SW 1271 (cell line): ENCODE measurements at places on chromosomes 7 and 10.
A peak's percentile ranks its signal among the peaks of the same experiment; 100 is the strongest.

- no peak for DNase-seq
Observed at GRCh38 chr7:143410521-143411004, 1.9 kb upstream of the EPHA1 start.

- no peak for DNase-seq
Observed at GRCh38 chr7:7920056-7920455, 48.5 kb upstream of the GLCCI1 start.

DNA sequence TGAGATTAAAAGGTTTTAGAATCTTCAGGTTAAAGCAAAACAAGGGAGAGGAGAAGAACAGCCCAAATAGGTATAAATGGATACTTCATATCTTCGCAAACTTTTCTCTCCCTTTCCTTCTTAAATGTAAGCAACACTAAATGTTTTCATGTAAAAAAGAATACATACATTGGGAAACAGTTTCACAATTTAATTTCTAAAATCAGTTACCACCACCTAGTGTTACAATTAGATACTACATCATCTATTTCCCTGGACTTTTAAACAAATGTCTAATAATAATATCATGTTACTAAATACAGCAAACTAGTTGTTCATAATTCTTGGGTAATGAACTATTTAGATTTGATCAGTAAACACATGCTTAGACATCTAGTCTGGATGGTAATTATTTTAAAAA, 35.8 kb downstream of the MINDY3 start:
- DNase-seq: peak; percentile 16

DNA sequence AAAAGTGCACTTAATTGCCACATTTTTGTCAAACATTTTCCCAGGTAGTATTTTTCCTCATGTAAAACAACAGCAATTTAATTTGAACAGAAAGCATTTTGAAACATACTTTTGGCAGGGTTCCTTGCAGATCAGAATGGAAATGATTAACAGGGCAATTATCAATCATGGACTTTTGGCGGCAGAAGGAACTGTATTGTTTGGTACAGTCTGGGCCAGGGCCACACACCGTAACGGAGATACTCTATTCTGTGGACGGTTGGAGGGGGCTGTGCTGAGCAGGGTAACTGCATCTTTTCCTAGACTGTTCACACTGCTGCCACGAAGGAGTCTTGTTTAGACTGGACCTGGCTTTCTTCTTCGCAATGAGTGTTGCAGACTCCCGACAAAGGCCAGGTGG, 62.3 kb downstream of the EGFR start:
- no peak for DNase-seq

- DNase-seq: no peak
Observed at GRCh38 chr10:48799341-48800006, 114.8 kb downstream of the WDFY4 start.

DNA sequence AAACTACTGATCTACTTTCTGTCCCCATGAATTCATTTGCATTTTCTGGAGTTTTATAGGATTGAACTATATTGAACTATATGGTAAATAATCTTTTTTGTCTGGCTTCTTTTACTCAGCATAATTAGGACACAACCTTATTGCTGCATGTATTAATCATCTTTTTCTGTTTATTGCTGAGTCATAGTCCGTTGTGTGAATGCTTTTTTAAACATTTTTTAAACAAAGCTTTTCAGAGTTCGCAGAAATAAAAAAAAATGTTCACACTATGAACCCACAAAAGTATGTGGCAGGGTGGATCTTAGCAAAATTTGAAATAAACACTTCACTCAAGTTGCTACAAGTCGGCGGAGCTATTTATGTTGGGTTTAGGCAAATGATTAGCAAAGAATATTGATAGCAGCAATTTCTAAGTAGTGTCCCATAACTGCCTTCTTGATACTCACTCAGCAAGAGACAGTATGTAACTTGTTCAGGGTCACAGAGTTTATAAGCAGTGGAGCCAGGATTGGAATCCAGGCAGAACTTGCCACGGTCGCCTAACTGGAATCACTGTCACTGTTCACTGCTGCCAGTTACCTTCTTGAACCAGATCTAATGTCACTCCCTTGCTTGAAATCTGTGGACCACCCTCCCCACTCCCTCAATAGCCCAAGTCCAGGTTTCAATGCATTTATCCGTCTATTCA, 5.6 kb downstream of the CH25H start:
- no peak for DNase-seq

DNA sequence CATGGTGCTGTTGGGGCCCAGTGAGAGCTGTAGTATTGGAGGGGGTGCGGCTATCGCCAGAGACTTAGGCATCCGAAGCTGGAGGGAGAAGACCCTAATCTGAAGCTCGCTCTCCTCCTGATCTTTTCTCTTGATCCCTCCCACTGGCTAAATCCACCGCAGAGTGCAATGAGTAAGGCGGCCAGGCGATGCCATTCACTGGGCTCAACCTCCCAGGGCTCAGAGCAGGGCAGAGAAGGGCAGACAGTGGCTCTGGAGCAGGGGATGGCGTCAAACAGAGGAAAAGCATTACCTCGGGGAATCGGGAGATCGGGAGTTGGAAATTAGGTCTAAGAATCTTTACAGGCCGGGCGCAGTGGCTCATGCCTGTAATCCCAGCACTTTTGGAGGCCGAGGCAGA, 18.8 kb upstream of the IFT22 start:
- DNase-seq: no peak

- DNase-seq: no peak
Observed at GRCh38 chr7:91235211-91235832, 28.9 kb upstream of the FZD1 start.

DNA sequence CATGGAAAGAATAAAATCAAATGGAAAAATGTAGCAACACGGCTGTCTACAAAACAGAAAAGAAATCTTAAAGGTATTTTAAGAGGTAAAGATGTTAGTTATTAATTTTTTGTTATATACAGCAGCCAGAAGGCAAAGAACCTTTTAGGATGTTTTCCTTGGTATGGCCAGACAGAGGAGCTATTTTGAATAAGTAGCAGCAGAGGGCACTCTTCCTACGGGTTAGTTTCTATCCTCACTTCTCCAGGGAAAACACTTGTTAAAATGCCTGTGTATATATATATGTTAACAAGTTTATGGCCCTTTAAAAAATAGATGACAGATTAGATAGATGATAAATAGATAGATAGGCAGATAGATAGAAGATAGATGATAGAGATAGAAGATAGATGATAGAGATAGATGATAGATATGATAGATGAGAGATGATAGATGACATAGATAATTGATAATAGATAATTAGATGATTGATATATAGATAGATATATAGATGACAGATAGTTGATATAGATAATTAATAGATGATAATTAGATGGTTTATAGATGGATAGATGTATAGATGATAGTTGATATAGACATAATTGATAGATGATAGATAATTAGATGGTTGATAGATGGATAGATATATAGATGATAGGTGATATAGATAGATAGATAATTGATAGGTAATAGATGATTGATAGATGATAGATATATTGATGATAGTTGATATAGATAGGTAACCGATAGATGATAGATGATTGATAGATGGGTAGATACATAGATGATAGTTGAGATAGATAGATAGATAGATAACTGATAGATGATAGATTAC, 57.8 kb upstream of the WIPF3 start:
- peak; percentile 20 for DNase-seq

- DNase-seq: no peak
Observed at GRCh38 chr10:62017491-62017870, 116.0 kb downstream of the ARID5B start.

DNA sequence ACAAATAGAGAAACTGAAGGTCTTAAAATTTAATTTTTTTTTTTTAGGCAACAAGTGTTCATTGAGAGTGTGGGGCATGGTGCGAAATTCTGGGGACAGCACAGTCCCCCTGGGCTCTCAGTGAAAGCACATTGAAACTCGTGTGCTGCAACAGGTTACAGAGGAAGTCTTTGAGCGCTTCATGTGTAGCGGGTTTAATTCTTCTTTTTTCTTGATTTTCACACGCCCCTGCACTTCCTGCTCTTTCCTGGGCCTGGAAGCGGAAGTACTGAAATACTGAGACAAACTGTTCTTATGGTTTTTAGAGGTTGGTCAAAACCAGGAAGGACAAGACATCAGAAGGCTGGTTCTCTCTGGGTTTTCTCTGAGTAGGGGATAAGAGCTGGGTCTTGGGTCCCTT, 203.5 kb downstream of the PTEN start:
- no peak for DNase-seq

- no peak for DNase-seq
Observed at GRCh38 chr7:139714163-139714901, 63.5 kb downstream of the HIPK2 start.

DNA sequence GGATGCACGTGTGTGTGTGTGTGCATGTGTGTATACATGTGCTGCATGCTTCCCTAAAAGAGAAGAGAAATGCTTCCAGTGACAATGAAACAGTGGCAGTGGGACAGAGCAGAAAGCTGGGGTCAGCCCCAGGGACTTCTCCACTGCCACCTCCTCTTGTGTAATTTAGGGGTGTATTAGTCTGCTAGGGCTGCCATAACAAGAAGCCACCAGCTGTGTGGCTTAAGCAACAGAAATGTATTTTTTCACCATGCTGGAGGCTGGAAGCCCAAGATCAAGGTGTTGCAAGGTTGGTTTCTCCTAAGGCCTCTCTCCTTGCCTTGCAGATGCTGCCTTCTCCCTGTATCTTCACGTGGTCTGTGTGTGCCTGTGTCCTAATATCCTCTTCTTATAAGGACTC, 190.5 kb downstream of the CXCL12 start:
- DNase-seq: no peak

DNA sequence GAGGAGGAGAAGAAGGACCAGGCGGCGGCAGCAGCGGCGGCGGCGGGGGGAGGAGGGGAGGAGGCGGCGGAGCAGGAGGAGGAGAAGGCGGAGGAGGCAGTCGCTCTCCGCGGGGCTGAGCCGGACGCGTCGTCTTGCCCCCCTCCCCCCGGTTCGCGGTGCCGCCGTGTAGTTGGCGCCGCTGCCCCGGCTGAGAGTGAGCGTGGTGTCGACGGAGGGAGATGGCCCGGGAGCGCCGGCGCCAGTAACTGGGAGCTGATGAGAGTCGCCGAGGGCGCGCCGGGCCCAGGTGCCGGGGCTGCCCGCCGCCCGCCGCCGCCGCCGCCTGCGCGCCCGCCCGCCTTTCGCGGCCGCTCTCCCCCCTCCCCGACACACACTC, 257 bp downstream of the WAC start:
- DNase-seq: no peak
